ENCODE measurements at places on chromosomes 2 and 18.
A peak's percentile ranks its signal among the peaks of the same experiment; 100 is the strongest.

DNA sequence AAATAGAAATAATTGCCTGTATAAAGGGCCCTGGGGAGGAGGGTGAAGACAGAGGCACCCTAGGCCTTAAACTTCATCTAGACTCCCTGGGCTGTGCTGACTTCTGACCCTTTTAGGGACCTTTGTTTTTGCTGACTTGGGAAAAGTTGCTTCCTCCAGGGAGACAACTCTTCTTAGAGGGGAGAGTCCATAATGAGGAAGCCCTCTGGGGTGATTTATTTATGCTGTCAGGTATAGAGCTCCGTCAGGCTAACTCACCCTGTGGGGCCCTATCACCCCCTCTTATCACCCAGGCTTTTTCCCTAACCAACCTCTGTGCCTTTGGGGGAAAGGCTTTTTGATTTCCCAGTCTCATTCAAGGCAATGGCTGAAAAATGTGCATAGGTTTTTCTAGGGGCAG is 8.1 kb downstream of the ONECUT2 start:
- DNase-seq: no peak

- DNase-seq: peak; percentile 29
Observed at GRCh38 chr18:3869848-3870247, 419.9 kb downstream of the TGIF1 start.

GRCh38 chr18:35376742-35377695 is at the start of gene ZNF396:
Gene ZNF396 (minus strand): TSS chr18:35377337. CDS start chr18:35374292, 3,045 bp downstream.
- no peak for DNase-seq

DNA sequence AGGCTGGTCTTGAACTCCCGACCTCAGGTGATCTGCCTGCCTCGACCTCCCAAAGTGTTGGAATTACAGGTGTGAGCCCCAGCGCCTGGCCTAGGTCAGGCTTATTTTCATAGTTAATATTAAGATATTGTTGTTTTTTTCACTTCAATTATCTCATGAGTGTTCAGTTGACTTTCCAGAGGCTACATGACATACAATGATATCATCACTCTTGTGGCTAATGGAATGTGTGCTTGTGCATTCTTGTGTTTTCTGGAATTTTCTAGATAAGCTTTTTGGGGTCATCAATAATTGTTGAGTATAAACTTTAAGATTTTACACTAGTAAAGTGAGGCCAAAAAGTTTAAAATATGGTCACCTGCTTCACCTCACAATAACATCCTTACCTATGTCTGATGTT is 180.9 kb downstream of the FIGN start:
- DNase-seq: no peak

DNA sequence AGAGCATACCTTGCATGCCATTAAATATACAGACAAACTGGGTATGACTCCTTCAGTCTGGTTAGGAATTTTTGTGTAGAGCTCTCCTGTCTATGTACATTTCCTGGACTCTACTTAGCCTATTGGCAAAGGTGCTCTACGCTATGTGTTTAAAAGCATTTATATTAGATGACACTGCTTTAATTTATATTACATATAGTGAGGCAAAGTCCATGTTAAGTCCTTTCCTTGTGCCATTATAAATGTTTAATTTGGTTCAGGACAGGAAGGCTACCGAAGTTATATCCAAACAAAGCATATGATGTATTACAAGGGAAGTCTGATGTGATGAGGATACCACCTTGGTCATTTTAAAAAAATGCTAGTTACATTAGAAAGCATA is 117.4 kb upstream of the RAB27B start:
- DNase-seq: no peak

Data from AG09309 (cell line).